Astrocyte of the spinal cord (primary cell): ENCODE measurements at places on chromosomes 7 and 10.

DNA sequence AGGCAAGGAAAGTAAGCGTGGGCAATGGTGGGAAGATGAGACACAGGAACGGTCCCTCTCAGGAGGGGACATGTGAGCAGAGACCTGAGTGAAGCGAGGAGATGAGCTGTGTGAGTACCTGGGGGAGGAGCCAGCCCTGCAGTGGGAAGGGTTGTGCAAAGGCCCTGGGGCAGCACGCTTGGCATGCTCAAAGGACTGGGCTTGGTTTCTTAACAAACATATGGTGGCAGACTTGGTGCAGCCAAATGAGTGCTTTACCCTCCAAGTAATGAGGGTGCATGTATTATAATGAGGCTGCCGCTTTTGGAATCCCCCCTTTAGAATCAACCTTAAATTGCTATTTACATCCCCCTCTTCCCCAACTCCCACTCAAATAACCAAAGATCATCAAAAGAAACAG, 152.7 kb upstream of the FRMD4A start:
- DNase-seq, result no peak

- no peak for DNase-seq
These were observed 77.2 kb upstream of the PLXNA4 start for GRCh38 chr7:132653366-132653930.

GRCh38 chr10:95531994-95532399, 29.2 kb downstream of the SORBS1 start:
- no peak for DNase-seq

GRCh38 chr7:73705551-73705920, 13.9 kb downstream of the STX1A start:
- DNase-seq, result no peak

GRCh38 chr10:3762309-3762708, 22.7 kb downstream of the KLF6 start:
- no peak for DNase-seq
